Kasumi-1 (cell line): ENCODE measurements at places on chromosomes 1 and 21.
A peak's percentile ranks its signal among the peaks of the same experiment; 100 is the strongest.

GRCh38 chr21:44347911-44348451 is 5.4 kb upstream of the TRPM2 start:
- no peak for DNase-seq

GRCh38 chr1:61012341-61012761 is 70.0 kb upstream of the NFIA start:
- DNase-seq: no peak

DNA sequence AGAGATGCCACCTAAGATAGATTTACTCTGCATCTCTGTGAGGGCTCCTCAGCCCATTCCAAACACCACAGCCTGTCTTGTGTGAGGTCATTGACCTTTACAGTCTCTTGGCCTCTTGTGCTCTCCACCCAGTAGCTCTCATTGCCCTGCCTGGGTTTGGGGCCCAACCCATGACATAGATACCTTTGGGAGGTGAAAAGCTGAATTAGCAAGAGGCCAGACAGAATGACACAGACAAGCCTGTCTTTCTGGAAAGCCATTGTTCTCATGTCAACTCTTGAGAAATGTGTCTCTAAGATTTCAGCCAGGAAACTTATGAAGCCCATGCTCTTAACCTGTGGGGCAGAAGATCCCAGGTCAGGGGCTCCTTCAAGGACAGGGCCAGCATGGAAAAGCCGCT is 18.4 kb upstream of the F3 start:
- no peak for DNase-seq

- DNase-seq: no peak
These were observed 25.5 kb downstream of the CD58 start for GRCh38 chr1:116545359-116545705.

- DNase-seq: no peak
These were observed 76.4 kb downstream of the SPATA46 start for GRCh38 chr1:162300057-162300917.

GRCh38 chr21:36917471-36918158 is 48.9 kb downstream of the HLCS start:
- DNase-seq: peak; percentile 41
